ENCODE measurements at places on chromosomes 4 and X.
A peak's percentile ranks its signal among the peaks of the same experiment; 100 is the strongest.

DNA sequence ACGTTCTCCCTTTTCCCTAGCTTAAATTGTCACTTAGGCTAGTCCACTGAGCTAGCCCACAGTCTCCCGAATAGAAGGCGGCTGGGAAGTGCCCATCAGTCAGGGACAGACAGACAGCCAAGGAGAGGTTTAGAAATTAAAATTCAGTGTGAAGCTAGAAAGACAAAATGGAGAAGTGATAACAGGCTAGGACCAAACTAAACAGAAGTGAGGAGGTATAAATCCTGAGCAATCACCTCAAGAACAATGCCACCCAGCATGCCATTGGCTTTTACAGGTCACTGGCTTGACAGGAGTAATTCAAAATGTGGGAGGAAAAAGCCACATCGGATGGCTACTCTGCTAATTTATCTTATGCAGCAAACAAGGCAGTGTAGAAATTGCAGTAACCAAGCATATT lies 138.9 kb downstream of the MAPK10 start:
- DNase-seq = no peak

DNA sequence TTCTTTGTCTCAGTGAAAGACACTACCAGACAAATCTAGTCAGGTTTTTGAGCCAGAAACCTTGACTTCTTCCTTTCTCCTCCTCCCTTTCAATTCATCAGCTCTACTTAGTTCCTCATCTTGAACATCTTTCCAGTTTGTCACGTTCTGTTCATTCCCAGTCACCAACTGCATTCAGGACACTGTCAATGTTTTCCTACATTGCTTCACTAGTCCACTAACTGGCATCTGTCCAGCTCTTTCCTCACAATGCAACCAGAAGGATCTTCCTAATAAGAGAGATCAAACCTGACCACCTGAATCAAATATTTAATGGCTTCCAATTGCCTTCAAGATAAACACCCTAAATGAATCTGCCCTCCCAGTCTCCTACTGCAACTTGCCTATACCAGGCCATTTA lies 52.5 kb downstream of the SYNPO2 start:
- DNase-seq = no peak

DNA sequence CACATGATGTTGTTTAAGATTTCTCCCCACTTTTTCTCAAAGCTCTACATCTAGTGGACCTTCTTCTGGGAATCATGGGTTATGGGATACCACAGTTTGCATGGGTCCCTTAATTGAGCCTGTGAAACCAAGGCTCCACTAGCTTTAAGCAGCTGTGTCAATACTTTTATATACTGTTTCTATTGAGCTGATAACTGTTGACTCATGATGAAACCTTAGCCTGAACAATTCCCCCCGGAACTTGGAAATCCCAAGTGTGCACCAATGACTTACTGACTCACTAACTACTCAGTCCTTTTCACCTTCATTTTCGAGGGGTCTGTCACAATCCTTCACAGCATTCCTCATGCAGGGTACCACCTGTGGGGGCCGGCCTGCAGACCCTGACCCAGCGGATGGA lies 12.7 kb upstream of the SPIN4 start:
- DNase-seq = no peak

DNA sequence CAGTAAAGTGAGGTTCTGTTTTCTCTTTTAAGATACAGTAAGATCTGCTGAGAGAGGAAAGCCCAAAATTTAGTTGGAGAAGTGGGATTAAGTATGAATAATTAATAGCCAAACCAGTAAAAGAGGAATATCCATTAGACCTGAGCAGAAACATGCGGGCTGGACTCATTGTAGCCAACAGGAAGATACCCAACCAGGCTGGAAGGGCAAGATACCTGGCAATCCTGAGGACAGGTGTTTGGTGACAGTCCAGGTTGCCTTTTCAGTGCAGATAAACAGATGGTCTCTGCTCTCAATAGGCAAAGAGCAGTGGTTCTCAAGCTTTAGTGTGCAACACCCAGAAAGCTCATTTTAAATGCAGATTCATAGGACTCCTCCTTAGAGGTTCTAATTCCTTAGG lies 980.8 kb upstream of the GRID2 start:
- no peak for DNase-seq

DNA sequence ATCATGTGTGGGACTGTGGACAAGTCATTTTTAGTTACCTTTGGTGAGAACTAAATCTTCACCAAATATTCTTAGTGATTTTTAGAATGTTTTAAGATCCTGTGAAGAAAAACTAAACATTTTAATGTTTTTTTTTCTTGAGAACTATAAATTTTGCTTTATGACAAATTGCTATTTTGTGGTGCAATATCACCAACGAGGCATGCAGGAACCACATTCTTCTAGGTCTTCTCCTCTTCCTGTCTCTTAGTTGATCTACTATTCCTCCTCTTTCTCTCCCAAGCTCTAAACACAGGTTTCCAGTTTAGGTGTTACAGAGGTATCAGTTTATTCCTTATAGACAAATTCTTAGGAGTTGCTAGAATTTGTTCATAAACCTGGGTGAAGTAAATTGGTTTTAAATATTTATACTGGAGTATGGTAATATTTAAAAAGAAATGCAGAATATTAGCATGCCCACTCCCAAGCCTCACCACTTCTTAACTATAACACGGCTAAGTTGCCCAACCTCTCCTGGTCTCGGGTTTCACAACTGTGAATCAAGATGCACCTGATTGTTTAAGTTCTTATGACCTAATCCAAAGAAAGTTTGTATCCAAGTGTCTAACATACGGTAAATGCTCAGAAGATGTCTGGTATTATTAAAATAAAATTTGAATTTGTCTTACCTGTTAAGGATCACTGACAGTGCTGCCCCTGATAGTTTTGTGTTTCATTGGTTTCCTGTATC lies 56.5 kb upstream of the CLNK start:
- no peak for DNase-seq

DNA sequence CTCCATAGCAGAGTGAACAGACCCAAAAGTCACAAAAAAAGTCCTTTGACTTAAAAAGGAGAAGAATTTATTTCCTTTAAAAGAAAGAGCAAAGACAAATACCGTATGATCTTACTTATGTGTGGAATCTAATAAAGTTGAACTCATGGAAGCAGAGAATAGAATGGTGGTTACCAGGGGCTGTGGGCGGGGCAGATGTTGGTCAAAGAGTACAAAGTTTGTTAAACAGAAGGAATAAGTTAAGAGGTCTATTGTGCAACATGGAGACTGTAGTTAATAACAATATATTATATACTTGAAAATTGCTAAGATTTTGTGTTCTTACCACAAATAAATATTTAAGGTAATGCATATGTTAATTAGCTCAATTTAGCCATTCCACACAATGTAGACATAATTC lies 173.3 kb upstream of the S100G start:
- no peak for DNase-seq

- no peak for DNase-seq
Observed at GRCh38 chr4:135538698-135539097, 1337.1 kb upstream of the PABPC4L start.

GRCh38 chrX:48458711-48459110 lies 11.3 kb downstream of the SLC38A5 start:
- no peak for DNase-seq

- no peak for DNase-seq
Observed at GRCh38 chr4:96675896-96676295, 836.0 kb downstream of the PDHA2 start.

DNA sequence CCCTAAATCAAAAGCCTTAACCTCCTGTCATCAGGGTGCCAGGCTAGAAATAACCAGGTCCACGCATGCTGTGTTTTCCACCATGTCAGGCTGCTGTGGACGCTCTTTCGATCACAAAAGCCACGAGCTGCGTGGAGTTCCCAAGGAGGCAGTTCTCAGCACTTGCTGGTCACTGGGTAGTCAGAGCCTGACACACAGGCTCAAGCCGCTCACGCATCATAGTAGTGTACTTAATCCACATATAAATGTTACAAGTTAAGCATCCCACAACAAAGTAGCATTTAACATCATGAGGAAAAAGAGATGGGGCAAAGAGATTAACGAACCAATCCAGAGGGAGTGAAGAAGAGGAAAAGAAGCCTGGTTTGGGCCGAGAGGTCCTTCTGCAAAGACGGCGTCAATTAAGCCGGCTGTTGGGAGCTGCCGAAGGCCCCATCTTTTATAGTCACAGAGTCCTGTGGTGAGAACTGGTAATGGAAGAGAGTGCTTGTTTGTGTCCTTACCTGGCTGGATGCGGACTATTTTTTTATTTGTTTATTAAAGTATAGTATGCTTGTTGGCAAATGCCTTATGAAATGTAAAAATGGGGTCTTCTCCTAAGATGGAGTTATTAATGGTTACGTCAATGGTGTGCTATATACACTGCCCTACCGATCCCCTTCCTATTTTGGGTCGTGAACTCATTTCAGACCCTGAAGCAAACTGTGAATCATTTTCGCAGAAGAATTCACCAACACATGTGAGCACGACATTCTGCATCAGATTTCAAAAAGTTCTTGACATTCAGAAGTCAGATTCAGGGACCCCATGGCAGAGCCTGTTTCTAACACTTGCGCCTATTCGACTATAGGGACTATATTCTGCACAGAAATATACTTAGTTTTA lies 675 bp downstream of the PRIMPOL start:
- DNase-seq = no peak

GRCh38 chrX:15359701-15360100 lies 24.4 kb upstream of the PIGA start:
- DNase-seq = no peak

DNA sequence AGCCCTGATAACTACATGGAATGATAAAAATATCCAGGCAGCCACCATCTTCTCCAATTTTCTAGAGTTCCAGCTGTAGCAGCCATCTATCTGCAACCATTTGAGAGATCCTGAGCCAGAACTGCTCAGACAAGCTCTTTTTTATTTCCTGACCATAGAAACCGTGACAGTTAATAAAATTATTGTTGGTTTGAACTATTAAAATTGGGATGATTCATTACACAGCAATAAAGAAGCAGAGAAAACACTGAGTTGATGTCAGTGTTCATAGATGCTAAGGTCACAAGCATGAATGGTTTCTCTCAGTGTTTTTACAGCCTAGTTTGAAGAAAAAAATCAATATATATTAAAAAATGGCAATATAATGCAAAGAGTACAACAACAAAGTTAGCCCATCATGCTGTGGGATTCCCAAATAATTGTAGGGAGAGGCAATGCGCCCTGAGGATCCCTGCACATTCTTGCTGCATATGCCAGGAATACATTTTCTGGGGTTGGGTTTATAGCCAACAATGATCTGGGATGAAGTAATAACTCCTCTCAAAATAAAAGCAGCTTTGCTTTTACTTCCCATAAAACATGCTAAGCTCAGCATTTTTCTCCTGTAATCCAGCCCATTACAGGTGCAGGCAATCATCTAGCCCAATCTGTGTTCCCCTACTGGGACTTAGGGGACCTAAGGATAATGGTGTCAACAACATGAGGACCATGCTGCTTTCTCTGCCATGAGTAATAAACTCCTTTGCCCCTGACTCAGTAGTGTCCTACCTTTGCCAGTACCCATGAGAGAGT lies 84.0 kb downstream of the PABPC4L start:
- DNase-seq = no peak

DNA sequence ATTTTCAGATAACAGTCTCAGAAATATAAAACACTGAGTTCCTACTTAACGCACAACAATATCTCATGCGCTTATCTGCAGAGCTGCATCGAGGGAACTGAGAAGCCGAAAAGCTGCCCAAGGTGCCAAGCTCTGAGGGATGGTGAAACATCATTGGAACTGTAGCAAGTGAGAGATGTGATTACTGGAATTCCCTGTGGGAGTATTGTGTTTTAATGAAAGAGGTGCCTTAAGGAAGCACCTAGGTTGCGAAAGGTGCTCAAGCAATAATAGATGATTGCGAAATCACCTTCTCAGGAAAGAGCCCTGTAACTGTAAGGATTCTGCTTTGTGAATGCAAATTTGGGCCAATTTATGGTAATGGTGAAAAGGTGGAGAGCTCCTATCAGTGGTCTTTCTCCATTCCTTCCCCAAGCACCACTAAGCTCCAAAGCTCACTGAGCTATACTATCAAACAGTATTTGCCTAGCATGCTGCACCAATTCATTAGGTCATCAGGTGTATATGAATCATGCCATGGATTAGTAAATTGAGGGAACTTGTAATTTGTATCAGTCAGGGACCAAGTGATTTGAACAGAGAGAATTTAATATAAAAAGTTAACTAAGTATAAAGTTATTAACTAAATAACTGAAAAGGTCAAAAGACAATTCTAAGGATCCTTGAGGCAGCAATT lies 59.0 kb upstream of the ATP8A1 start:
- DNase-seq = no peak

- DNase-seq = no peak
Observed at GRCh38 chr4:1360423-1361283, 13.6 kb downstream of the UVSSA start.

DNA sequence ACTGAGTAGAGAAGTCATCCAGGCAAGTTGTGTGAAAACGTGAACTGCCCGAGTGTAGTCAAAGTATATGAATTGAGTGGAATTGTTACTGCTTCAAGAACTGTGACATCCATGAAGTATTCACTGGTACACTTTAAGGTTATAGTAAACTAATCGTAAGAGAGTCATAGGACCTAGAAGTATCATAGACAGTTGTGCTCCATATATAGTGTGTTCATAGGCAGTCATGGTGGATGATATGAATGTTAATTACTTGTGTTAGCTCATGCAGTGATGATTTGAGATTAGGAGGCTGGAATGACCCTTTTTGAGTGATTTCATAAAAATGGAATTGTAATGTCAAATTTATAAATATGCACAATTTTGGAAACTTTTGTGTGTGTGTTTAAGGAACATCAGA lies 81.3 kb upstream of the TLR2 start:
- no peak for DNase-seq

- peak; percentile 40 for DNase-seq
Observed at GRCh38 chr4:38856524-38857337, at the start of gene TLR6. Gene TLR6, minus strand, starts transcription at chr4:38856817. Its CDS starts 27,344 bp downstream, at chr4:38829473.

DNA sequence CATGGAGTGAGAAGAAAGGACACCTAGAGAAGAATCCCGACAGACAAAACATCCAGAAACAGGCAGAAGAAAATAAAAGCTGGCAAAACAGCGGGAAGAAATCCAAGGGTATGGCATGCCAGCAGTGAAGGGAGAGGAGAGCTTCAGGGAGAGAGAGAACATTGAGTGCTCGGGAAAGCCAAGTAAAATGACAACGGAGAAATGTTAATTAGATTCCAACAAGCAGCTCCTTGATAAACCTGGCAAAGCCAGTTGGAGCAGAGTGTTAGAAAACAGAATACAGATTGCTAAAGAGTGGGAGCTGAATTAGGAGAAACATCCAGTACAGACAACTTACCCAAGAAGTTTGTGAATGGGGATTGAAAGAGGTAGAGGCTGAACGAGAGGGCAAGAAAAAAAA lies 40.4 kb upstream of the MAOA start:
- DNase-seq = no peak
